ENCODE measurements at places on chromosomes 16 and 17. TPM values are rescaled to one million over a fixed set of nuclear protein-coding genes. Genes with fewer than 3 reads are reported as not detected.

Gene USP22
- polyA plus RNA-seq = 47.4 TPM

Gene FA2H
- polyA plus RNA-seq = 0.04 TPM

Gene TBC1D3E
- not detected for polyA plus RNA-seq

Gene FNDC8
- polyA plus RNA-seq = not detected

Gene COQ9
- 162 TPM for polyA plus RNA-seq

Gene ERBB2
- 41.2 TPM for polyA plus RNA-seq

Gene TMEM132E
- not detected for polyA plus RNA-seq

Gene KRTAP9-4
- not detected for polyA plus RNA-seq

GRCh38 chr17:74623693-74624093, at the start of gene CD300E:
Gene CD300E (minus strand): TSS chr17:74623738. CDS start chr17:74623621, 117 bp downstream.
- no peak for DNase-seq

DNA sequence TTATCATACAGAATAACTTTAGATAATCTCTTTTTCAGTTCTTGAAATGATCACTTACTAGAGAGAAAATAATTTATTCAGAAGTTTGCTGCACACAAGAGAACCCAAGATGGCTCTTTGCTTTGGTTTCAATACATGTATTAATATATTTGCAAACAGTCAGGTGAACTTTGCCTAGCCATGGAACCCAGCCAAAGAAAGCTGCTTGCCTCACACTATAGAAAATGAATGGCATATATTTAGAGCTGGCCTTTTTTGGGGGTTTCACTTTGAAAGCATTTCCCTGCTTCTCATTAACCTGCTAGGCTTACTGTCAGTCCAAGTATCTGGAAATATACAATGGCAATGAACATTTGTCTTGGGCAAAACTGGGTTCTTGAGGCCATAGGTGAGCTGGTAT, 75.3 kb downstream of the MRTFB start:
- no peak for DNase-seq

DNA sequence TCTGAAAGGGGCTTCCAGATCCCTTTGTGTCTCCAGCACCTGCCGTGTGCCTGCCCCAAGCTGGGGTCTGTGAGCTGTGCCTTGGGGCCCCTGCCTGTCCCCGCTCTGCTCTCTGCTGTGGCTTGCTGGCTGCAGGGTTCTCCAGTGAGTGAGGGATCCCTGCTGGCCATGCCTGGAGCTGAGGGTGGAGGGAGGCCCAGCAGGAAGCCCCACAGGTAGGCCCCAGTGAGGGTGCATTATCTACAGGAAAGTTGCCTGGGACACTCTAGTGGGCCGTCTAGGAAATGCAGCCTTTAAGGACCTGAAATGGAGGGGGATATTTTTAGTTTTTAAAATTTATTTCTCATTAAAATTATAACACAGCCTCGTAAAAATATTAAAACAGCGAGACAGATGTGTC, 50.9 kb downstream of the JPH3 start:
- DNase-seq = no peak

DNA sequence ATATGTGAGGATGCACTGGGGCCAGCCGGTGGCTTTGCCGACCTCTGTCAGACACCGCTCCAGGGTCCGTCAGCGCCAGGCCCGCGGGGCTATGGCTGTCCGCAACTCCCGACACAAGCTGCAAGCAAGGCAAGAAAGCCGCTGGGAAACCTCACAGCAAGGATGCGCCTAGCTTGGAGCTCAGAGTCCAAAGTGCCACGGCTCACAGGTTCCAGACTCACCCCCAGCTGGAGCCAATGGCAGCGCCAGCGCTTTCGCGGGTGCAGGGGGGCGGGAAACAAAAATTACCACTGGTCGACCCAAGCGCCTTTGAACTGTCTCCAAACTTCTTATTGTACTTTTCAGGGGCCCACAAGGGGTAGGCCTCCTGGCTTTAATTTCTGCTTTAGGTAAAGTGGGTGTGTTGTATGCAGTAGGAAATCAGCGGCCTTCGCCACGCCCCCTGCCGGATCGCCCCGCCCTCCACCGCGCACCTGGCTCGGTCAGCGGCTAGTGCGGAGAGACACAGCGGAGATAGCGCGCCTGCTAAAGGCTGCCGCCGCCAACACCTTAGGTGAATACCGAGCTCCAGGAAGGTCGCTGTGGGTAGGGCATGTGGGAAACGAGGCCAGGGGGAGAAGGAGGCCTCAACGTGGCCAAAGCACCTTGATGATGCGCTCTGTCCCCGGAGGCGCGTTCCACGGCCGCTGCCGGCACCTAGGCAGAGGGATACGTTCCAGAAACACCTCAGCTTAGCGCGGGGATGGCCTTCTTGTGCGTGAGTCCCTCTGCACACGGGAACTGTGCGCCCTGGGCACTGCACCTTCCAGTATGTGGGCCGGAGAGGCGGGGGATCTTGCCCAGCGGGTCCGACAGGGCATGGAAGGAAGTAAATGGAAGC, 61.0 kb upstream of the RBL2 start:
- DNase-seq = no peak

DNA sequence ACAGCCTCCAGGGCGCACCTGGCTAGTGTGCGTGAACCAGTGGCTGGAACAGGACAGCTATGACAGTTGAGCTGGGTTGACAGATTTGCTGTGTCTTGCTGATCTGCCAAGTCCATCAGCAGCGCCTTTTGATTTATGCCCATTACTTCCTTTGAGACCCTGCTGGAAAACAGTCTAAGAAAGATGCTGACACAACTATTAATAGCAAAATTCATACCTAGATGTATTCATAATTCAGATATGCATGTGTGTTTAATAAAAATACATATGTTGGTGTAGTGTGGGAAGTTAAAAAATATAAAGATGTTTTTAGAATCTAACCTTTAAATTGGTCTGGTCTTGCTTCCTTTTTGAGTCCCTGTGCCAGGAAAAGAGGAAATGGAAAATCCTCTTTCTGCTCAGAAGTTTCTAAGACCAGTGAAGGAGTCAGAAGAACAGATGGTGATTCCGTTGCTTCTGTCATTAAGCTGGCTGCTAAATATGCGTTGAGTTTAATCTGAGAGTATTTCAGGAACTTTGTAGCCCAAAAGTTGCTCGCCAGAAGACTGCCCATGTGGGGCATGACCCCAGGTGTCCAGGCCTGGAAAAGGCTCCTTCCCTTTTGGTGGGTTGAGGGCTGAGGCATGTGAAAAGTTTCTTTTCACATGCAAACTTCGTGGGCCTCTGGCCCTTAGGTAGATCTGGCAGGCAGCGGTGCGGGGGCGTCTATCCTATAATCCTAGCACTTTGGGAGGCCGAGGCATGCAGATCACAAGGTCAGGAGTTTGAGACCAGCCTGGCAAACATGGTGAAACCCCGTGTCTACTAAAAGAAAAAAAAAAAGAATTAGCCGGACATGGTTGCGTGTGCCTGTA, 40.0 kb upstream of the ENDOV start:
- DNase-seq = no peak

DNA sequence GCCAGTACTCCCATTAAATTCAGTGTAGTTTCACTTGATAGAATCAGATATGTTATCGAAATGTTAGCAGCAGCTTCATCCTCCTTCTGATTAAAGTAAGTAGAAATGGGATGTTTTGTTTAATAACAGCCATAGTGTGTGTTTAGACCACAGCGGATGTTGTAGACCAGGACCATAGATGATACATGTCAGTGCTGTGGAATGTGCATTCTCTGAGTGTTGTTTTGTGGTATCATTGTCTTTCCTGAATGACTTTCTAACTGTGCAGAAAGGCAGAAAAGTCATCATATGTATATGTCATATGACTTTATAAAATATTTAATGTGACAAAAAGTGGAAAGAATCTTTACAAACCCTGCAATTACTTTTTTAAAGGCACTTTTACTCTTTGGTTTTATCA, 55.6 kb downstream of the CYLD start:
- DNase-seq = no peak

- DNase-seq = no peak
These were observed 66.2 kb downstream of the MRM3 start for GRCh38 chr17:848402-848801.

DNA sequence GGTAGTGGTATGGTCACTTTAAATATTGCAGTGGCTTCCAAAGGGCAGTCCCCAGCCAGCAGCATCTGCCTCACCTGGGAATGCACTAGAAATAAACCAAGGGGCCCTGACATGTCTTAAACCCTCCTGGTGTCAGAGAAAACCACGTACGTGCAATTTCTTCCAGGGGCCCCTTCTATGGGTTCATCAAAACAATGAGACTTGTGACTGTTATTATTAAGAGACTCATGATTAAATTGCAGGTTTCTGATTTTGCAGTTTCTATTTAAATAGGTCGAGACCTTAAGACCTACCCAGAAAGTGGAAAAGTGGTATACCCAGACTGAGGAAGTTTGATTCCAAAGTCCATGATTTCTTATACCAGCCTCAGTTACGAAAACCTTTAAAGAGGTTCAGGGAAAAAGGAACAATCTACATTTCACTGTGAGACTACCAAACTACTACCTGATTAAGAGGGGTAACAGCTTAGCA, 746 bp upstream of the POLG2 start:
- DNase-seq = no peak

DNA sequence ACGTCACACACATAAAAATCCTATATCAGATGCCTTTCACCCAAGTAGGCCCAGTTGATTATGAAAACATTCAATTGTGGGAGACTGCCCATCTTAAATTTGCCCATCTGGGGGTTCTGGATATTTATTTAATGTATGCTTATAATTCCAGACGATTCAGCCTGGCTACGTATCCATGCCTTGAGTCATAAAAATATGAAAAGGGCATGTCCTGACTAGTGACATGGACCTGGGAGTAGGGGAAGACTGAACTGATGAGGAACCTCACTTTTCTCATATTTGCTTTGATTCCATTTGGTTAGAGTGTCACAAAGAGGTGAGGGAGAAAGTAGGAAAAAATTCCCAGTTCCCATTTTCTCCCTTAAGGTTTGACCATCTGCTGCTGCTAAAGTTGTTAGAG, 122.5 kb upstream of the GNAO1 start:
- DNase-seq = no peak

DNA sequence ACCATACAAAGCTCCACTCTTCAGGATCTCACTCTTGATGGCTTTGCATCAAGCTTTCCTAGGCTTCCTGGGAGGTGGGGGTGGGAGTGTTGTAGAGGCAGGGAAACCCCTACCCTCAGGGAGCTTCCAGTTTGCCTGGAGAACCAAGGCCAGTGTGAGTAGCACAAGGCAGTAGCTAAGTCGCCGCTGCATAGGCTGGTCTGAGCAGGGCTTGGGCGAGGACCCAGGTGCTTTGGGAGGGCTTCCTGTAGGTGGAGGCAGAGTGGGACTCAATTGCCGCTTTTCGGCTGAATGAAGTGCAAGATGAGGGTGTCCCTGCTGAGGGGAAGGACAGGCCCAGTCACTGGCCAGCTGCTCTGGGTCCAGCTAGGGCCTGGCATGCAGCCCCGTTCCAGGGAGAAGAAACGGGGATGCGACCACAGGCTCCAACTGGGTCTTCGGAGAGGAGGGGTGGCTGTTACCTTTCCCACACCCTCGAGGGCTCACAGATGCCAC, 3.9 kb downstream of the CD79B start:
- no peak for DNase-seq

DNA sequence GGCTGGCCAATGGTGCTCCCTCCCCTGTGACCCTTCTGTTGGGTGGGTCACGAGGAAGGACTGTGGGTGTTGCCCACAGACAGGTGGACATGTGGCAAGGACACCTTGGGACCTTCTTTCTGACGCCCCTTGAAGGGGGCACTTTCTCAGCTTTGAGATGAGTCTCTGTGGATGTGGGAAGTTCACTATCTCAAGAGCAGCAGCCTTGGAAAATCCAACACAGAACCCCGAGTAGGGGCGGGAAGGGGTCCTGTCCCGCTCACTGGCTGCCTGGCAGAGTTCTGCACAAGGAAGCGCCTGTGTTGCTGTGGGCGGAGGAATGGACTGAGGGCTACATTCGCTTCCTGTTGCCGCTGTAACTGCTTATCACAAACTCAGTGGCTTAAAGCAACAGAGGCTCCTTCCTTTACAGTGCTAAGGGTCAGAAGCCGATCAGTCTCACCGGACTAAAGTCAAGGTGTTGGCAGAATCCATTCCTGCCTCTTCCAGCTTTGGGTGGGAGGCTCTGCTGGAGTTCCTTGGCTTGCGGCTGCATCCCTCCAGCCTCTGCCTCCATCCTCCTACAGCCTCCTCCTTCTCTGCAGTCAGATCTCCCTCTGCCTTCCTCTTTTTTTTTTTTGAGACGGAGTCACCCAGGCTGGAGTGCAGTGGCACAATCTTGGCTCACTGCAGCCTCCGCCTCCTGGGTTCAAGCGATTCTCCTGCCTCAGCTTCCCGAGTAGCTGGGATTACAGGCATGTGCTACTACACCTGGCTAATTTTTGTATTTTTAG, 305.2 kb downstream of the SEC14L1 start:
- DNase-seq = no peak

DNA sequence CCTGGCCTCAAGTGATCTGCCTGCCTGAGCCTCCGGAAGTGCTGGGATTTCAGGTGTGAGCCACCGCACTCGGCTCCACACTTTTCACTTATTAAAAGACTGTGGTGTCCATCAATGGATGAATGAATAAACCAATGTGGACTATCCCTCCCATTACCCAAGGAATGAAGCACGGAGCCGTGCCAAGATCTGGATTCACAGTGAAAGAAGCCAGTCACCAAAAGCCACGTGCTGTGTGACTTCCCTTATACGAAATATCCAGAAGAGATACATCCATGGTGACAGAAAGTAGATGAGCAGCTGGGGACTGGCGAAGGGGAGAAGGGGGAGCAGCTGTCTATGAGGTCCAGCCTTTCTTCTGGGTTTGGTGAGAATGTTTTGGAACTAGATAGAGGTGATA, 48.2 kb upstream of the STH start:
- DNase-seq = no peak

GRCh38 chr17:53227111-53227510, 595.6 kb upstream of the KIF2B start:
- no peak for DNase-seq

DNA sequence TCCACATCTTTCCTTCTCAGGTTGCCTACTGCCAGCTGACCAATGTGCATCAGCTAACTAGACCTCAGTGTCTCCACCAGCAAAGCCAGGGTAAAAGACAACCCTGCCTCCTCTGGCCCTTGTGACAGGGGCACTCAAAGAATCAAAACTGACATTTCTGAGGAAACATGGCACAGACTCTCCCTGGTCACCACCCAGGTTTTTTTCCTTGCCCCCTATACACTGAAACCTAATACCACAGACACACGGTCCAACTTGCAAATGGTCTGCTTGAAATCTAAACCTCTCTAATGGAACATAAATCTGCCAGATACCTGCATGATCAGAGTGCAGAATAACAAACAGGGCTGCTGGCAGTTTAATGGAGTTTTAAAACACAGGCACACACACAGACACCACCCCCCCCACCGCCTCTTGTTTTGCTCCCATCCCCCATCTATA, 19.5 kb upstream of the CORO6 start:
- DNase-seq = no peak

DNA sequence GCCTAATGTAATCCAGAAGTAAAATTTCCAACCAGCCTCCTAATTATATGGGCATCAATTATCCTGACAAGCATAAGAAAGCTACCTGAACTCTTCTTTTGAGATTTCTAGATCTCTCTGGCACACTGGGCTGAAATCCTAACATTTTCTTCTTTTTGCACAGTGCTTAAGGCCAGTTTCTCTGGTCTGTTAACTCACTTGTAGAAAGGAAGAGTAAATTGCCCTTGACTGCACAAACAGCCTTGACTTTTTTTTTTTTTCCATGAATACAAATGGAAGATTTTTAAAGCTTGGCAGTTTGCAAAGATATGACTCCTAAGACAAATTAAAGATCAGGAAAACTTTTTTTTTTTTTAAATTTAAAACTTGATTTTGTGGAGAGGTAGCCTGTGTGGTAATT, 291.2 kb upstream of the MON1B start:
- no peak for DNase-seq

Measured in heart right ventricle (tissue), 16 donors.